ENCODE measurements at places on chromosomes 11 and 22. TPM values are rescaled to one million over a fixed set of nuclear protein-coding genes. Genes with fewer than 3 reads are reported as not detected.

SYT13 gene
- not detected for total RNA-seq

TNNI2 gene
- total RNA-seq: not detected

GP1BB gene
- 1.8 TPM for total RNA-seq

KRTAP5-1 gene
- total RNA-seq: not detected

OR51B5 gene
- total RNA-seq: 0.30 TPM

TRIM51 gene
- not detected for total RNA-seq

PANX2 gene
- total RNA-seq: 1.5 TPM

TMEM86A gene
- total RNA-seq: 1.8 TPM

PAX6 gene
- not detected for total RNA-seq

Data from smooth muscle cell of the umbilical artery (primary cell).